ENCODE measurements at places on chromosomes 11 and 22. TPM values are rescaled to one million over a fixed set of nuclear protein-coding genes. Genes with fewer than 3 reads are reported as not detected.

Gene TIMP3
- 381 TPM for total RNA-seq

Gene P4HA3
- 0.81 TPM for total RNA-seq

Gene GNAZ
- 1.6 TPM for total RNA-seq

Gene TMEM121B
- total RNA-seq: 1.6 TPM

Gene PDXP
- 2.0 TPM for total RNA-seq

Gene OR52H1
- not detected for total RNA-seq

GRCh38 chr11:99333621-99334020 is 312.9 kb downstream of the CNTN5 start:
- DNase-seq: no peak

GRCh38 chr22:19849835-19850762 is 4.6 kb downstream of the GNB1L start:
- DNase-seq: peak; percentile 71

- DNase-seq: no peak
Measured at GRCh38 chr11:121291319-121291718, 1.3 kb upstream of the SC5D start.

DNA sequence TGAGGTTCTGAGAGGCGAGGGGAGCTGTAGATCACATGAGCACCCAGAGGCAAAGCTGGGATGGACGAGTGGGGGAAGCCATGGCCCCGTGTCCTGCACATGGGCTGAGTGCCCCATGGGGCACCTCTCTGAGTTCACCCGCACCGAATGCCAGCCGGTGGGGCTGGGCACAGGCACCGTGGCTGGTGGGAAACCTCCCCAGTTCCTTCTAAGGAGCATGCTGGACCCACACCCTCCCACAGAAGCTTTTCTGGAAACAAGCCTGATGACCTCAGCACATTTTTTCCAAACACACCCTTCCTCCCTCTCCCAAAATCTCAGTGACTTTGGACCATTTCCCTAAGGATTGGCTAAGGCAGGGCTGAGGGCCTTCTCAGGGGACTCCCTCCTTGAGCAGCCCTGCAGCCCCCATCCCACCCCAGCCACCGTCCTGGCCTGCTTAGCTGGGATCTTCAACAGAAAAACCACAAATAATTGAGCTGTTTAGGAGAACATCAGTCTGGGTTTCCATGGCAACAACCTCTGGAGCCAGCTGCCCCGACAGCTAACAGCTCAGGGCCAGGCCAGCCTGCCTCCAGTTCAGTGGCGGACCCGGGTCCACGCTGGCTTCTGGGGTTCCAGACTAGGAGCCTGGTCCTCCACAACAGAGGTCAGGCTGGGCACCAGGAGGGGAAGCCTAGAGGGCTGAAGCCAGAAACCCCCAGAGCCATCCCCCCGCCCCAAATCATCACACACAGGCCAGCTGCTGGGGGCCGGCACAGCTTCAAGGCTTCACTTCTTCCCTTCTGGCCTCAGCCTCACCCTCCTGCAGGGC is 18.1 kb upstream of the LINC01488 start:
- DNase-seq: no peak

DNA sequence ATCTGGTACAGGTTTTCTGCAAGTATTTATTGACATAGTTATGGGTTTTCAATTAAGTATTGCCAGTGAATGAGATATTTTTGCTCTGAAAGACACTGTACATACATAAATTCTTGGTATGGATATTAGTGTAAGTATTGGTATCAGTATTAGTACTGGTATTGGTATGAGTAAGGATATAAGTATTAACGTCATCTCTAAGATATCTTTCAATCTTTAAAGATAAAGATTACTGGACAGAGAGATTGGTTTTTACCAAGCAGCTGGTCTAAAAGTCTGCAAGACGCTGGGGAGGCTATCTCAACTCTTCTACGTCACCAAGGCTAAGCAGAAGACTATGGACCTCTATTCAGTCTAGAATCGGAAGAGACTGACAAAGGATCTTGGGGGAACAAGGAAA is 234.5 kb downstream of the NXPE2 start:
- DNase-seq: no peak

GRCh38 chr11:77182542-77183430 is 54.7 kb downstream of the MYO7A start:
- no peak for DNase-seq

- DNase-seq: peak; percentile 87
Measured at GRCh38 chr22:23856721-23857605, 712 bp upstream of the SLC2A11 start.

DNA sequence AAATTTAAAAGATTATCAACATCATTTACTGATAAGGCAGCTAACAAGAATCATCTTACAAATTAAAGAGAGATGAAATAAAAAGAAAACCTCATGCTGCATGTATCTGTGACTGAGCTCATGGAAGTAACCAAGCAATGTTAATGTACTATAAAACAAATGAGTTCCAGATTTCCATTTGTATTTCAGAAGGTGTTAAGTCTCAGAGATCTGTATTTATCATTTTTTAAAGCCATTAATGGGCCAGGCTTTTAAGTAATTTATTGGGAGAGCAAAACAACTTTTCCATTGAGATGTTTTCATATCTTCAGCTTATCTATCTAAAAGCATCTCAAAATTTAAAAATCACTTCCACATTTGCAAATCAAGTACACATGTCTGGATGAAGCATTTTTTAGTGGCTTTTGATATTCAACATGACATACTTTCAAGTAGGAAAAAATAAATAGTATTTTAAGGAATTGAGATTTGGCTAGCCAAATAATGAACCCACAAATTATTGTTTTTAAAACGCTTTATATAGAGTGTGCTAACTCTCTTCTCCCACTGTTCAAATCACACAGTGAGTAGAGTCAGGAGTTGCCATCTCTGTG is 17.9 kb upstream of the BBOX1 start:
- DNase-seq: no peak

- DNase-seq: no peak
Measured at GRCh38 chr11:31529701-31530100, 20.1 kb downstream of the ELP4 start.

GRCh38 chr22:30582788-30583545 is 8.5 kb upstream of the GAL3ST1 start:
- DNase-seq: no peak

GRCh38 chr11:6391537-6392134 is 1.4 kb downstream of the SMPD1 start:
- no peak for DNase-seq

GRCh38 chr11:71112990-71113389 is 139.4 kb downstream of the SHANK2 start:
- DNase-seq: no peak

DNA sequence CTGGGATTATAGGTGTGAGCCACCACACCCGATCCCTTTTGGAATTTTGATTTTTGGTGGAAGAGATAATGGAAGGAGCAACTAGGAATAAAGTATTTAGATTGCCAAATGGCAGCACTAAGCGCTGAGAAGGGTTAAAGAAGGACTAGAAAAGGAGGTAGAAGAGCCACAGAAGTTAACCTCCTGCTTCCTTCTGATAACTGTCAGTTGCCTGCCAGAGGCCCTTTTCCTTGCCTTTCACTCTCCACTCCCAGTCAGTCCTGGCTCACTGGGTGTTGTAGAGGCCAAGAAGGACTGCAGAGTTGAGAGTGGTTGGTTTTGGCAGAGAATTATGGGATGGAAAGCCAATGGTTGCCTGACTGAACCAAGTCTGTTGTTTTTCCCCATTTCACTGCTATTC is 19.3 kb downstream of the ZC3H12C start:
- DNase-seq: no peak

GRCh38 chr22:45997777-45998637 is 21.0 kb upstream of the WNT7B start:
- no peak for DNase-seq

GRCh38 chr11:117809236-117810055 is 12.4 kb upstream of the DSCAML1 start:
- DNase-seq: no peak
